NCI-H69 (cell line): ENCODE measurements at places on chromosomes 1 and 21.

DNA sequence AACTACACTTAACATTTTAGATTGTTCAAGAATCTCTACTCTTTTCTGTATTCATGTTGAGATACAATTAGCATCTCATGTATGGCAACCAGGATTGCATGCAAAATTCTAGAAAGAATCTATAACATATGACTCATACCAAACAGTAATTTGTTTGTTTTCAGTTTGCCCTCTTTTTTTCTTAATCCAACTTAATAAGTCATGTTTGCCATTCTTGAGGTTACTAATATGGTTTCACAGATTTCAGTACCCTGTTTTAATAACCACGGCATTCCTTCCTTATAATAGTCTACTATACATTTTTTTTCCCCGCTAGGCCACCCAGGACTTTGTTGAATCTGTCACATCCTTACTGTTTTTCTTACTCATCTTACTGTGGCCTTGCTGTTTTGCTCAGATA lies 140.8 kb downstream of the FMN2 start:
- DNase-seq, result no peak

DNA sequence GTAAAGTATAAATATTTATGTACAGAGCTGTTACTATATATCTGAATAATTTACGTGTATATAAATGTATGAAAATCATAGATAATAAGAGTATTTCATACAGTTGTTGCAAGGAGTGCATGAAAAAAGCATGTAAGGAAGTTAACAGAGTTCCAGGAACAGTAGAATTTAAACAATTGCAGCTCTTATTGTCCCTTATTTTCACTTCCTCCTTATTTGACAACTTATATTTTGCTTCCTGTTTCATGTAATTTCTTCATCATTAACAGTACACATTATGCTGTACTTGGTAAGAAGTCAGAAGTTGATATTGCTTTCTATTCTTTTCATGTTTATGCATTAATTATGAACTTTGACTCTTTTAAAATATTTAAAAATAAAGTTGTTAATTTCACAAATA lies 681.5 kb downstream of the LRRIQ3 start:
- DNase-seq, result no peak

- DNase-seq, result no peak
These were observed 142.7 kb upstream of the SERTAD4 start for GRCh38 chr1:210089855-210090254.

GRCh38 chr1:226617109-226617508 lies 68.5 kb downstream of the STUM start:
- DNase-seq, result no peak

- no peak for DNase-seq
These were observed 172.5 kb downstream of the PLPP3 start for GRCh38 chr1:56406821-56407220.

- DNase-seq, result no peak
These were observed 9.8 kb downstream of the ABCA4 start for GRCh38 chr1:94110946-94111740.

DNA sequence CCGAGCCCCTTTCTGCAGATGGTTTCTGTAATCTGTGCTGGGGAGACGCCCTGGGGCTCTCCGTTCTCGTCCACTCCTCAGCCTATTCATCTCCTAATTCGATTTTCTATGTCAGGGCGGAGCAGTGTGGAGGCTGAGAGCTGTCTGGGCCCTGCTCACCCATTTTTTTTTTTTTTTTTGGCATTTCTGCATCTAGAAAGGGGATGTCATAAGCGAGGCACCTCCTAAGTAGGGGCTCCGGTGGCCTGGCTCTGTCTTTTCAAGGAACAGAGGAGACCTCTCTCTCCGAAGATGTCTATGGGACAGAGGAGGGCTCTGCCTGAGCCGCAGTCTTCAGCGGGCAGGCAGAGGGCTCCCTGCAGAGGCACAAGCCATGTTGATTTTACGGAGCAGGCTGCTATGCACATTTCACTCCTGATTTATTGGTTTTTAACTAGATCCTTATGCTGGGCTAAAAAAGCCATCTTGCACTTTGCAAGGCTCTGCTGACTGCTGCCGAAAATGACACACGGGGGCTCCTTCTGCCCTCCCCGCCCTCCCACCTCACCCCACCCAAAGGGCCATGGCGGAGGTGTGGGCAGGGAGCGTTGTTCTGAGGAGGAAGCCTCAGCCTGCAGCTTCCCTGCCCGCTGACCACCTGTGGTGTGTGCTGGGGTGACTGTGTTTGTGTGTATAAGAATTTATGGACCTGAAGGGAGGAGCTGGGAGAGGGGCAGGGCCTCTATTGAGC lies 71.0 kb downstream of the FOXD2 start:
- peak; percentile 77 for DNase-seq

DNA sequence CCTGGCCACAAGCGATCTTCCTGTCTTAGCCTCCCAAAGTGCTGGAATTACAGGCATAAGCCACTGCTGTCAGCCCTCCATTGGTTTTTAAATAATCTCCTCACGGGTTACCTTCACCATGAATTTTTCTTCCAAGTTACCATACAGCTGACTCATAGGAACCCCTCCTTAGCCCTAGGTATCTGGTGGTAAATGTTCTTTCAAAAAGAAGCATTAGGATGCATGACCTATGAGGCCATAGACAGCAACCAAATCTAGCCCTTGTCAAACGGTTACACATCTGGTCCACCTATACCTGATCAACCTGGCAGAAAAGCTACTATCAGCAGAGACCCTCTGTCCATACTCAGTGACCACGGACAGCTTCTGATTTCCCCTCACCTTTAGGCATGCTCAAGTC lies 12.7 kb upstream of the DEGS1 start:
- no peak for DNase-seq

- peak; percentile 90 for DNase-seq
These were observed 96.1 kb downstream of the TRABD2B start for GRCh38 chr1:47901001-47901575.

DNA sequence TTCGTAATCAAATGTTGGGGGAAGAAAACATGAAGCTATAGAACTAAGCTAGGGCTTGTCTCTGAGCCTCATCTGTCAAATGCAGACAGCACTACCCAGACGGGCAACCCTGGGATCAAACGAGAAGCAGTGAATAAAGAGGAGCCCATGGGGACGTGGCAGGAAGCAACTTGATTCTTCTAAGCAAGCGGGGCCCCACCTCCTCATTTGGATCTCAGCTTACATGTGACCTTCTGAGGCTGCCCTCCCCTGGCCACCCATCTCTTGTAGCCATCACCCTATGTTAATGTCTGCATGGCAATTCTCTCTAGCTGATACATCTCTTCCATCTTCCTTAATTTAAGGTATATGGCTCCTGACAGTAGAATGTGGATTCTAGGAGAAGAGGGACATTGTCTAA lies 171.3 kb downstream of the IGSF21 start:
- DNase-seq, result peak; percentile 66

DNA sequence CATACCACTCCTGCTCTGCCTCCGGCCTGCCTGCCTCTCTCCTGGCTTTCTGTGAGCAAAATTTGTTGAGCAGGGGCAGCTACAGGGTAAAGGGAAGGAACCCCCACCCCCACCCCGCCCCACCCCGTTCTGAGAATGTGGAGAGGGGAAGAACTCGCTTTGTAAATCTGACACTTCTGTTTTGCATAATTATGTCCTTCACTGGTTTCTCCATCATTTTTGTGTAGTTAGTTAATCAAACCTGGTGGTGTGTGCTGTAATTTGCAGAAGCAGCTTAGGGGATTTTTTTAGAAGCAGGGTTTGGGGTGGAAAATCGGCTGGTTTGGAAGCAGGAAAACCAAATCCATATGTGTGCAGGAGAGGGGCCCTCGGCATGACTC lies 58.1 kb upstream of the TMEM51 start:
- no peak for DNase-seq

DNA sequence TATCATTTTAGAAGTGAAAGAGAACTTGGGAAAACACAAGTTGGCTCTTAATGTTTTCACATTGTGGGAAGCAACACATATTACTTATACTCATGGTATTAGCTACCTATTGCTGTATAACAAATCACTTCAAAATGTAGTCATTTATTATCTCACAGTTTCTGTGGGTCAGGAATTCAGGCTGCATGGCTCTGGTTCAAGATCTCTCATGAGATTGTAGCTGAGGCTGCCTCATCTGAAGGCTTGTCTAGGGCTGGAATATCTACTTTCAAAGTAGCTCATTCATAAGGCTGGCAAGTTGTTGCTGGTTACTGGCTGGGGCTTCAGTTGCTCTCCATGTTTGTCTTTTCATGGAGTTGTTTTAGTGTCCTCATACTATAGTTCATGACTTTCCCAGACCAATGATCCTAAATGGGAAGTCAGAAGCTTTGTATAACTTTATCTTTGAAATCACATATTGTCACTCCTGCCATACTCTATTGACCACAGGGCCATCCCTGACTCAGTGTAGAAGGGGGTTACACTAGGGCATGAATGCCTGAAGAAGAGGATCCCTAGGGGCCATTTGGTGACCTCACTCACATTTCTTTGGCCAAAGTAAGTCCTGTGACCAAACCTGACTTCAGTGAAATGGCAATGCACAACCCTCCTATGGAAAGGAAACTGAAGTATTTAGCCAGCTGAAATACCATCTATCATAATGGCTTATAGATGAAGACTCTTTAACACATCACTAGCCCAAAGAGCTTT lies 37.9 kb upstream of the POU2F1 start:
- DNase-seq, result no peak

DNA sequence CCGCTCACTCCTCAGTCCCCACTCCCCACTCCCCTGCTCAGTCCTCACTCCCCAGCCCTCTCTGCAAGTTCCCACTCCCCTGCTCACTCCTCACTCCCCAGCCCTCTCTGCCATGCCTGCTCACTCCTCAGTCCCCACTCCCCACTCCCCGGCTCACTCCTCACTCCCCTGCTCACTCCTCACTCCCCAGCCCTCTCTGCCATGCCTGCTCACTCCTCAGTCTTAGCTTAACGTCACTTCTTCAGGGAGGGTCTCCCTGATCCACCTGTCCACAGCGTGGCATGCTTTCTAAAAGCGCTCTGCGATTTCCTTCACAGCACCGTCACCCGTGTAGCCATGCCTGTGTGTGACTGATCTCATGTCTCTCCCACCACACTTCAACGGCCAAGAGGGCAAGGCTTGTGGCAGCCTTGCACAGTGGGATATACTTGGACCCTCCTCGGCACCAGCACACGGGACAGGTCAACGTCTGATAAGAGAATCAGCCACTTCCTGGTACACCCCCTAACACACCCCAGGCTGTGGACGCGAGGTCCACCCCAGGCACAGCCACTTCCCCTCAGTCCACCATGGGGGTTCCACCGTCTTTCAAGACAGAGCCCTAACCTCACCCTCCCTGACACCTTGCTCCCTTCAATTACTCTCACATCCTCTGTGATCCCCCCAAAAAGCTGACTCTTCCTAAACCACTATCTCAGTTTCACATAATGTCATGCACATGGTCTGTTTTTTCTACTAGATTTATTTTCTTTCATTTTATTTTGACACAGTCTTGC lies 14.0 kb downstream of the PRDM15 start:
- DNase-seq, result no peak

DNA sequence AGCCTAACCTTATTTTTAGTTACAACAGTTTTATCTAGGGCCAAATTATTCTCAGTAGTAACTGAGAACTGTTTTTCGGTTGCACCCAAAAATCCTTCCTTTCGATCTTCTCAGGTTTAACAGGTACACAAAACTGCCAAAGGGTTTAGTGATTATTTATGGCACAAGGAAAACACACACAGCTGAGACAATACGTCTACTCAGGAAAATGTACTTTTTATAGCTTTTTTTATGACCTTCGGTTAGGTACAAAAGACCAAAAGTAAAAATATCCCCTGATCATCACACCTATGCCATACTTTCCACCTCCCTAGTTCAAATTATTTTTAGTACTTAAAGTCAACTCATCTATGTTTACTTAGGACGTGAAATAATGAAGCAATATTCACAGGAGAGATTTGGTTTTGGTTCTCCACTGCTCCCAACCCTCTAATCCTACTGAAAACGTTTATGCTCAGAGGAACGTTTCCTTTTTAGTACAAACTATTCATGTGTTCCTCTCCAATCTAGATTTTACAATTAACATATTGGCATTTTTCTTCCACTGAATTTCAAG lies 48.7 kb downstream of the TTLL7 start:
- DNase-seq, result peak; percentile 70

GRCh38 chr1:236421022-236421421 lies 26.9 kb downstream of the EDARADD start:
- DNase-seq, result no peak

DNA sequence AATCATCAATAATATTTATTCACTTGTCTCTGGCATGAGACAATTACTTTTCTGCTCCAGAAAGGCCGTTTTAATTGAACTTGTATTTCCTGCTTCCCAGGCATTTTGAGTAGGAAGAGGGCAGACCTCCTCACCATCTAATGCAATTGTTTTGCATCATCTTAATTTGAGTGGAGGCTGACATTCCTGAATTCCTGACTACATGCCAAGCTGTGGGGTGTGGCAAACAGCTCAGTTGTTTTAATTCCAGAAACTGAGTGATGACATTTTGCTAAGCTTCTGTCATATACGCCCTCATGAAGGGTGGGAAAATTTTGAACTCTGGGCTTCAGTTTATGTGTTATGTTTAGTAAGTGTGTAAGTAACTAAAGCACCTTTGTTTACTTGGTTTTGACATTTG lies 125.4 kb upstream of the USP25 start:
- no peak for DNase-seq

- DNase-seq, result no peak
These were observed at the start of gene OR2L13 for GRCh38 chr1:248094884-248095283. TSS of gene OR2L13 (plus strand) at chr1:248095184. CDS start at chr1:248099376, 4,192 bp downstream.
